Aorta (tissue), 5 donors: ENCODE measurements at places on chromosomes 1 and 21. TPM values are rescaled to one million over a fixed set of nuclear protein-coding genes. Genes with fewer than 3 reads are reported as not detected.

DNA sequence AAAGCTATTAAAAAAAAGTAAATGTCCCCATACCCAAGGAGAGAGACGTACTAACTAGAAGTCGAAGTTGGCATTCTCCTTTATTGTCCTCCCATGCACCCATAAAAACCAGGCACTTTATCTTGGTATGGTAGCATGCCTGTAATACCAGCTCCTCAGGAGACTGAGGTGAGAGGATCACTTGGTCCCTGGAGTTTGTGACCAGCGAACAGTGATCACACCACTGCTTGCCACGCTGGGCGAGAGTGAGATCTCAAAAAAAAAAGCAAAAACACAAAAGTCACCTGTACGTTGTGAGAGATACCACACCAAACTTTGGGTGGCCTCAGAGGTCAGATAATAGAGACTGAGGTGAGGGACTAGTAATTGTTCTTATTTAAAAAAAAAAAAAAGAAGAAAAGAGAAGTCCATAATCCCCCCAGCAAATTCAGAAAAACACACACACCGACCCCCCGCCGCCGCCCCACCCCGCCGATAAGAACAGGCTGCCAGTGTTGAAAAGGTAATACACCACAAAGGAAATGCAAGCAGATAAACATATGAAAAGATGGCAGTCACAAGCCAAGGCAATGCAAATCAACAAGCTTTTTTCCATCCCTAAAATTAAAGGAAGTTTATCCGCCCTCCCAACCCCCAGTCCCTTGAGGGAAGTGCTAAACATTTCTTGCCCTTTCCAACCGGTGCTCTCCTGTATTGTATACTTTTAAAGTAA lies 3.6 kb downstream of the L1TD1 start:
- DNase-seq: no peak

GRCh38 chr21:23955135-23955843 lies 1652.0 kb downstream of the MRPL39 start:
- DNase-seq: no peak

- DNase-seq: no peak
Measured at GRCh38 chr1:224623743-224624333, 7.7 kb downstream of the CNIH3 start.

- DNase-seq: no peak
Measured at GRCh38 chr1:86594284-86594770, 47.4 kb downstream of the CLCA4 start.

The LIN28A gene
- not detected for total RNA-seq

DNA sequence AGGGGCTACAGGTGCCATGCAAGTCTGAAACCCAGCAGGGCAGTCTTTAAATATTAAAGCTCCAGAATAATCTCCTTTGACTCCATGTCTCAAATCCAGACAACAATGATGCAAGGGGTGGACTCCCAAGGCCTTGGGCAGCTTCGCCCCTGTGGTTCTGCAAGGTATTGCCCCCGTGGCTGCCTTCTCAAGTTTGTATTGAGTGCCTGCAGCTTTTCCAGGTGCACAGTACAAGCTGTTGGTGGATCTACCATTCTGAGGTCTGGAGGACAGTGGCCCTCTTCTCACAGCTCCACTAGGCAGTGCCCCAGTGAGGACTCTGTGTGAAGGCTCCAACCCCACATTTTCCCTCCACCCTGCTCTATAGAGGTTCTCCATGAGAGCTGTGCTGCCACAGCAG lies 3.7 kb upstream of the MROH9 start:
- DNase-seq: no peak

The MFAP2 gene
- total RNA-seq: 65.3 TPM

DNA sequence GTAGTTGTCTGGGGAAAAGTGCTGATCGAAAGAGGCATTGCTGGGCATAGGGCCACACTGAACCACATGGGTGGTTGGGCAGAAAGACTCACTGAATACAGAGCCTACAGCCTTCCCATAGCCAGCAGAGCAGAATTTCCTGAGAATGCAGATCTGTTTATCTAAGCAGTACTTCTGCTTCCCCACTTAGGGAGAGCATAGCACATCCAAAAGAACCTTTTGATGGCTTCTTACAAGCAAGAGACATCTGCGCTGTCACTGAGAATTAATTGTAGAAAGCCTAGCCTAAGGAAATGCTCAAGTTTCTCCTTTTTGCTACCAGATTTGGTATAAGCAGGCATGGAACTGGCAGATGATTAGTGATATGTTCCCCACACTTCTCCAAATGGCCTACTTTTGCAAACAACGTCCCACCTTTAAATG lies 13.0 kb upstream of the KLHDC8A start:
- no peak for DNase-seq

- no peak for DNase-seq
Measured at GRCh38 chr1:222521299-222522104, 26.4 kb downstream of the HHIPL2 start.
